ENCODE measurements at places on chromosomes 5 and 9. TPM values are rescaled to one million over a fixed set of nuclear protein-coding genes. Genes with fewer than 3 reads are reported as not detected.

The ARAP3 gene
- 13.1 TPM for polyA plus RNA-seq

The SHOC1 gene
- polyA plus RNA-seq = 0.15 TPM

The PCDHGA9 gene
- 3.5 TPM for polyA plus RNA-seq

The GFRA3 gene
- polyA plus RNA-seq = 3.7 TPM

The ANKRD31 gene
- 0.08 TPM for polyA plus RNA-seq

The CLTA gene
- polyA plus RNA-seq = 114 TPM

The PKD2L2 gene
- 0.28 TPM for polyA plus RNA-seq

The GPR150 gene
- 0.15 TPM for polyA plus RNA-seq

The SHROOM1 gene
- polyA plus RNA-seq = 4.5 TPM

The CDH9 gene
- polyA plus RNA-seq = not detected

The FAM221B gene
- 0.08 TPM for polyA plus RNA-seq

The DIRAS2 gene
- polyA plus RNA-seq = 1.4 TPM

The VAV2 gene
- 15.5 TPM for polyA plus RNA-seq

The NFIL3 gene
- polyA plus RNA-seq = 22.9 TPM

The CNTNAP3B gene
- 4.4 TPM for polyA plus RNA-seq

DNA sequence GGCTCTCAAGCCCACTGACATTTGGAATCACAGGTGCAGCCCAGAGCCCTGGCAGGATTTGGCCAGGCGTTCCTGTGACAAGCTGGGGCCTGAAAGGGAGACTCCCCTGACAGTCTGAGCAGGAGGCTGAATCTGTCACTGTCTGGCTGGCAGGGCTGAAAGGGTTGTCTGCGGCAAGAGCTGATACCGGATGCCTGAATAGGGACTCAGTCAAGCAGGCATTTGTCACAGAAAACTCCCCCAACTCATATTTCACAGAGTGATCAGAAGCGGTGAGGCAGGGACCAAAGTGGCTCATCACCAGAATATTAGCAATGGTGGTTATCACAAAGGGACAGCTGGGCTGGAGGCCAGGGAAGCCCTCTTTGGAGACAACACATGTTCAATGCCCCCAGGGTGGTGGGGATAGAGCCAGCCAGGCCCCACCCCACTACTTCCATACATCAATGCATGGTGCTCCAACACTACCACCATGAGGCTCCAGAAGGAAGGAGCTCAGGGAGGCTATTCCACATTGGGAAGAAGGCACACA, 295.5 kb downstream of the DTWD2 start:
- DNase-seq = peak; percentile 55

DNA sequence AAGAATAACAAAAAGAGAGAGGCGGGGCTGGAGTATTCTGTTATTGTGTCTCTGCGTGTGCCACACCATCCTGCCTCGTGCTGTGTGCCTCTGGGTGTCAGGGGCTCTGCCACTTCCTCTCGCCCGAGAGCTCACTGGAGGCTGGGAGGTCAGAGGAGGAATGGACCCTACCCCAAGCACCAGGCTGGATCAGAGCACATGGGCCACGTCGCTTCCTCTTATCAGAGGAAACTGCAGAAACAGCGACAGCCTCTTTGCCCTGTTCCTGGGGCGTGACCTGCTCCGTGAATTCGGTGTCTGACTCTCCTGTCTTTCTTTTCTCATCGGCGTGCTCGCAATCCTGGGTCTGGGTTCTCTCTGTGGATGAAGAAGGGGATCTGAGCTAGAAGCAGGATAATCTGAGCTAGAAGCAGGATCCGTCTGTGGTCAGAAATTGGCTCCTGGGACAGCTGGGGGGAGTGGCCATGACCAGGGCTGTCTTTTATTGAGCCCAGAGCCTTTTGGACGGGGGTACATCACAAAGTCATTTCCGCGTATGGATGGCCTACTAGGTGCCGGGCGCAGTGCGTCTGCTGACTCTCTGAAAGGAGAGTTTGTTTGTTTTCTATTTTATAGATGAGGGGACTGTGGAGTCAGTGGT, 150.3 kb upstream of the COL5A1 start:
- DNase-seq = no peak

GRCh38 chr5:93403141-93403928, 177.7 kb downstream of the NR2F1-AS1 start:
- DNase-seq = no peak

- no peak for DNase-seq
These were observed 452.0 kb downstream of the ENC1 start for GRCh38 chr5:74188351-74189105.

GRCh38 chr9:110606179-110606790, 26.7 kb upstream of the SVEP1 start:
- no peak for DNase-seq

DNA sequence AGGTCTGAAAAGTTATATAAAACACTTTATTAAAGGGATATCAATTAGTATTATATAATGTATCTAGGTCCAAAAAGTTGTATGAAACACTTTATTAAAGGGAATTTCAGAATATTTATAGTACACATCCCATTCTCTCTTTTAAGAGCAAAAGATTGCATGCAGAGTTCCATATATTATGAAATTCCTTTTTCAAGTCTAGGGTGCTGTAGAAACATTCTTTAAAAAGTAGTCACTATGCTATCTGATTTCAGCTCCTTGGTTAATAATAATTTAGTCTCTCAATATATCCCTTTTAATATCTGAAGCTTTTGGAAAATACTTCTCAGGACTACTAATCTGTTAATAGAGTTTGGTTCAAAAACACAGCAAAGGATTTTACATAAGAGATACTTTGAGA, 1496.1 kb upstream of the C9orf72 start:
- no peak for DNase-seq

DNA sequence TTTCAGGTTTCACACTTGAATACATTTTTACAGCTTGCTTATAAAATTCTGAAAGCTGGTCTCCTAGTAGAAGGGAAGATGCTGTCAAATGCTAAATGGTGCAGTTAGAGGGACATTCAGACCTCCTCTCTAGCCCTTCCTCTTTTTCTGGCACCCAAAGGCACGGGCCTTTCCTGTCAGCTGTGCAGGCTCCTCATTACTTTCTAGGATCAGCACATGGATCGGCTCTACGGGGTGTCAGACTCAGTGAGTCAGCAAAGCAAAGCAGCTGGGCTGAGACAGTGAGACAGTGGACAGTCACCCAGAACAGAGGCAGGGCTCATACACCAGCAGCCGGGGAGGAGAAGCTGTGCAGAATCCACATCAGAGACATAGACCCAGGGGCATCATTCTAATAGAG, 80.0 kb upstream of the TNC start:
- DNase-seq = no peak

DNA sequence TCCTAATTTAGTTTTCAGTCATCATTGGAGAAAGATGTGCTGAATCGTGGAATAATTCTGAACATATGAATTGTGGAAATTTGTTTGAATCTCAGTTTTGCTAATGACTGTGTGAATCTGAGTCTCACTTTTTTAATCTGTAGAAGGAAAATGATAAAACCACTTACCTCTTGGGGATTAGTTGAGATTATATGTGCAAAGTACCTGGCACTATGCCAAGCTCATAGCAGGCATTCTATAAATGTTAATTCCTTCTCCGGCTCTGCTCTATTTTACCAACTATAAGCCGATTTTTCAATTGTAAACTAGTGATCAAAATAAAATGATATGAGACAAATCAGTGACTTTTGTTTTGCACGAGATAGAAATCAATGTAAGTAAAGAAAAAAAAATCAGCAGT, 290.8 kb downstream of the TRPM3 start:
- no peak for DNase-seq

- DNase-seq = no peak
These were observed 14.6 kb upstream of the ARSI start for GRCh38 chr5:150317048-150318003.

DNA sequence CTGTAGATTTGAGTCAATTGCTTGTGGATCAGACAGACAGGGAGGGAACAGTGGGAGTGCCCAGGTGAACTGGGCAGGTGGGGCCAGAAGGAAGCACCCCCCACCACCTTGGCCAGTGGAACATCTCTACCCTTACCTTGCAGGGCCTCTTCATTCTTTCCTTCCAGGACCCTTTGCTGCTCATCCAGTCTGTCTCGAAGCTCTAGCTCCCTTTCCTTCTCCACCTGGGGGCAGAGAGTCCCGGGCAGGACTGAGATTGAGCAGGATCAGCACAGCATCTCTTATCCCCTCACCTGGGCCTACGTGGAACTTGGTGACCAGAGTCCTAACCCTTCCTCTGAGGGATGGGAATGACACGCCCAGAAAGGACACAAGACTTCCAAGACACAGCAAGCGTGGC, 25.0 kb downstream of the CCDC69 start:
- DNase-seq = no peak

DNA sequence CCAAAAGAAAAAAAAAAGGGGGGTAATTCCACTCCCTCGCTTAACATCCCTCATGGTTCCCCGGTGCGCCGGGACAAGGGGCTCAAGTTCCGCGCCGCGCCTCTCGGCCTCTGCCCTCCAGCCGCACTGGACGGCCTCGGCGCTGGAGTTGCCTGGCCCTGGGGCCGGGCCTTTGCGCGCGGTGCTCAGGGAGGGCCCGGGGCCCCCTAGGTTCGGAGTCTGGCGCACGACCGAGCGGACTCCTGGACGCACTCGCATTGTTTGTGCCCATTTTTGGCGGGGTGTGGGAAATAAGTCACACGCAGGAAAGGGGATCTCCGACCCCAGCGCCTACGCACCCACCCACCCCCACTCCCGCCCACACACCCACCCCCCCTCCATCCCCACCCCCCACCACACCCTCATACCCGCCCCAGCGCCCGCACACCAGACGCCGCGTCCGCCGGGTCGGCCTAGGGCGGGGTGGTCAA, 381 bp downstream of the MED22 start:
- peak; percentile 72 for DNase-seq

DNA sequence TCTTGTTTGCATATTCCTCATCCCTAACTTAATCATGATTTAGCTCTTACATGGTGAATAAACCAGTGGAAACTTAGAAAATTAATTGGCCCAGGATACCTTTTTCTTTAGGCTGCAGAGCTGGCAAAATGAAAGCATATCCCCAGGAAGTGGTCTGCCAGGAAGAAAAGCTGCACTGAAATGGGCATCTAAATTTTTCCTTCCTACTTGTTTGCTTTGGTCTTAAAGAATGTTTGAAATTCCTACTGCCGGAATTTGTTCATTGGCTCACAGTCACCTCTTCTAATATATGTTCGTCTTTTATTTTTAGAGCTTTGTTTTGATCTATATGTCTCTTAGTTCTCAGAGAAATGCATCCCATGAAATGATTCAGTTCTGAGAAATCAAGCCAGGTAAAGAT, 113.2 kb upstream of the ELL2 start:
- no peak for DNase-seq

GRCh38 chr5:146849694-146850303, 28.8 kb downstream of the PPP2R2B start:
- DNase-seq = no peak

- DNase-seq = no peak
These were observed 186.0 kb downstream of the NXNL2 start for GRCh38 chr9:88721025-88721424.

- peak; percentile 50 for DNase-seq
These were observed 1.2 kb downstream of the DUSP1 start for GRCh38 chr5:172769616-172770373.

DNA sequence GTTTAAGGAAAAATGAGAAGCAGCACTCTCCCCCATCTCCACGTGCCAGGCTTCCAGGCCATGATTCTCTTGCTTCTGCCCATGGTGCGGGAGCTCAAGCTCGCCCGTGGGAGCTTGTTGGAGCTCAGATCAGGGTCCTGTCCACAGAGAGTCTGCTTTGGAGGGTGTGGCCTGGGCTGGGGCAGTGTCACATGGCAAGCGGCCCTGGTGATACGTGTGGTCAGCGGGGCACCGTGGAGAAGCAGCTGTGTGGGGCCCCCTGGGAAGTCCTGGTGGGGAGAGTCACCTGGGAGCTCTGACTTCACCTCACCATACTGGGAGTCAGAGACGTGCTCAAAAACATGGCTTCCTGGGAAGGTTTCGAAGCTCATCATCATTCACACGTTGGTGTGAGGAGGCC, 275.3 kb downstream of the GADD45G start:
- no peak for DNase-seq

- DNase-seq = no peak
These were observed 19.1 kb upstream of the AK3 start for GRCh38 chr9:4760122-4760521.

DNA sequence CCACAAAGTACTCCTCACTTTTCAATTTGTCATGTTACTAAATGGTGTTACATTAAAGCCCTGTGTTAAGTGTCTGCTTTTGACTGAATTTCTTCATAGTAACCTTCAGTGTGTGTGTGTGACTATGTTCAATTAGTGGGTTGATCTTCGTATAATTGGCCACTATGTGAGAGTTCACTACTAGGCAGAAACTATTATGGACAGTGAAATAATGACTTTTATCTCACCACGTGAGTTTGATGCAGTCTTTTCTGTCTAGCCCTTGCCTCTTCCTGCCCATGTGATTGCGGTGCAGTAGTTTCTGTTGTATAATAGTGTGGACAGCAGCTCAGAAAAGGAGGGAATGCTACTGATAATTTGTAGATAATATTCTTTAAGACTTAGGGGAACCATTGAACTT, 1.8 kb upstream of the MAML1 start:
- no peak for DNase-seq

- no peak for DNase-seq
These were observed 135.4 kb upstream of the TAS2R1 start for GRCh38 chr5:9765419-9766140.

DNA sequence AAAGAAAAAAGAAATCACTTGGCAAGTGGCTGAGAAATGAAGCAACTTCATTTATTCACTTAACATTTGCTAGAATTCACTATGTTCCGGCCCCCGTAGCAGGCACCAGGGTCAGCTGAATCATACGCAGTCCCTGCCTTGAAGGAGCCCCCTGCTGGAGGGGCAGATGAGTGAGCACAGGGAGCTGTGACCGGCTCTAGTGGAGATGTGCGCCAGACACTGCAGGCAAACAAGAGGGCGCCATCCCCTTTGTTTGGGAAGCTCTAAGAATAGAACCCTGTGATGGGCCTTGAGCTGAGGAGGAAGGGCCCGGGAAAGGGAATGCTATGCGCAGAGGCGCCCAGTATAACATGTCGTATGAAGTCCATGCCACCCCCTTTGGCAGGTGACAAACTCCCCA, 20.2 kb upstream of the RPL26L1 start:
- DNase-seq = no peak

DNA sequence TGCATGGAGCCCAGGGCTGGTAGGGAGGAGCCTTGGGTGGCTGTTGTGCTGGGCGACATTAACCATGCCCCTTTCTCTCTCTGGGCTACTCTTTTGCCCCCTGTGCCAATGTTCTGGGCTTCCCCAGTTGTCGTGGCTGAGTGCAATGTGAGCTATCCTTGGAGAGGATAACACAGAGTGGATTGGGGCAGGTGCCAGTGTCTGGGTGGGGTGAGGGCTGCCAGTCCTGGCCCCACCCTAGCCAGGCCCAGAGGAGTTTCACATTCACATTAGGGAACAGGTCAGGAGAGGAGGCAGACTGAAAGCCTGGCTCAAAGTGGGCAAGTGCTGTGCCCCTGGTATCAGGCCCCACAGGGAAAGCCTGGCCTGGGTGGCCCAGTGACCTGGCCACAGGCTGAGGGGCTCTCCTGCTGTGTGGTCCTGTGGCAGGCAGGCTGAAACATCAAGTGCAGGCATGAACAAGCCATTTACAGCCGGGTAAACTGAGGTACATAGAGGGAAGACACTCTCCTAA, 7.5 kb upstream of the NDST1 start:
- no peak for DNase-seq

Measured in muscle of back (tissue), 13 donors.